ENCODE measurements at places on chromosomes 7 and 10. TPM values are rescaled to one million over a fixed set of nuclear protein-coding genes. Genes with fewer than 3 reads are reported as not detected.

DNA sequence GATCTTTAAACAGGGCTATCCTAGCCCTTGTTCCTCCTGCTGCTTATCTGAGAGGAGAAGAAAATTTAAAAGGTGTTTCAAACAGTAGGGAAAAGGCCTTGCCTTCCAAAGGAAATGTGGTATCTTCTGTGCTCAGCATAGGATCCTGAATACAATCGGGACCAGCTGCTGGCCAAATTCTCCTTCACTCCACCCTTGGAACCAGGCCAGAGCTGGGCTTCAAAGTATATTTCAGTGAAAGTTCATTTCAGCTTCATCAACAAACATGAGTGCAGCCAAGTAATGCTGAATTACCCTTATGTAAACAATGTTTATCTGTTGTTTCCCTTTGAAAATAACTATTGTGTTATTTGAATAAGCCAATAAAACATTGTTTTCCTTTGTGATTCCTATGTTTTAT is 146.5 kb upstream of the MEOX2 start:
- peak; percentile 52 for DNase-seq

DNA sequence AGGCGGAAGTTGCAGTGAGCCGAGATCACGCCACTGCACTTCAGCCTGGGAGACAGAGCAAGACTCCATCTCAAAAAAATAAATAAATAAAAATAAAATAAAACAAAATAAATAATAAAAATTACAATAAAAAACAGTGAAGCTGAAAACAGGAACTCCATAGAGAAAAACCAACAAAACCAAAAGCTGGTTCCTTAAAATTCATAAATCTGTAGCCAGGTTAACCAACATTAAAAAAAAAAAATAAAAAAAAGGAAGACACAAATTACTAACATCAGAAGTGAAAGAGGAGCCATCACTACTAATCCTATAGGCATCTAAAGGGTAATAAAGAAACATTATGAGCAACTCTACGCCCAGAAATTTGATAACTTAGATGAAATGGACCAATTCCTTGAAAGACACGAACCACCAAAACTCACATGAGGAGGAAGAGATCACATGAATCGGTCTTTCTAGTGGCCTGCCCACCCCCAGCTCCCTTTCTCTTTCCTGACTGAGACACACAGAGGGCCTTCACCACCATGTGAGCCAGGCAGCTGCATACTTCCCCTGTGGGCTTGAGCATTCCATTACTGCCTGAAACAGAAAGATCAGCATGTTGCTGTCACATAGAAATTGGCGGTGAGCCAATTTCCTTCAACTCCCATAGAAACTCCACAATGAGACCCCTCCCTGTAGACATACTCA is 208.7 kb downstream of the MAD1L1 start:
- DNase-seq, result no peak

The KCNH2 gene
- total RNA-seq, result 91.5 TPM

The FAM25G gene
- total RNA-seq, result not detected

DNA sequence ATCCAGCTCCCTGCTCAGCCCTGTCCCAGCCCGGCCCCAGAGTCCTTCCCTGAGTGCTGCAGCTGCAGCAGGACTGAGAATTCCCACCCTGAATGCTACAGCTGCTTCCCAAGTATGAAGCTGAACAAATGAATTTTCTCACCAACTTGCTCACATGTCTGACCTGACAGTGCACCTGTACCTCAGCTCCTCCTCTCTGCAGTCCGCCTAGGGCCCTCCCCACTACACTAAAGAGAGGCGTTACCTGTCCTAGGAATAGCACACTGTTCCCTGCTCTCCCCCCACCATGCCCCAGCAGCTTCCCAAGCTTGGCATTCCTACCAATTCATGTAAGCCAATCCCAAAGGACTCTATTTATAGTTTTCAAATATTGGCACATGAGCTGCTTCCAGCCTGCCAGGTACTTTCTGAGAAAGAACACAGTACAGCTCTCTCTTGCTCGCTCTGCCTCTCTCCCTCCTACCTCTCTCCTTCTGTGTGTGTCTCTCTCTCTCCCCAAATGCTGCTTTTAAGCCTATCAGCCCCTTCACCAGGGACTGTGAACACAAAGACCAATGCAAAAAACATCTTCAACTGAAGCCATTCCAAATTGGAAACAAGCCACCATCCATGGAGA is 400.1 kb downstream of the TNS3 start:
- peak; percentile 19 for DNase-seq

DNA sequence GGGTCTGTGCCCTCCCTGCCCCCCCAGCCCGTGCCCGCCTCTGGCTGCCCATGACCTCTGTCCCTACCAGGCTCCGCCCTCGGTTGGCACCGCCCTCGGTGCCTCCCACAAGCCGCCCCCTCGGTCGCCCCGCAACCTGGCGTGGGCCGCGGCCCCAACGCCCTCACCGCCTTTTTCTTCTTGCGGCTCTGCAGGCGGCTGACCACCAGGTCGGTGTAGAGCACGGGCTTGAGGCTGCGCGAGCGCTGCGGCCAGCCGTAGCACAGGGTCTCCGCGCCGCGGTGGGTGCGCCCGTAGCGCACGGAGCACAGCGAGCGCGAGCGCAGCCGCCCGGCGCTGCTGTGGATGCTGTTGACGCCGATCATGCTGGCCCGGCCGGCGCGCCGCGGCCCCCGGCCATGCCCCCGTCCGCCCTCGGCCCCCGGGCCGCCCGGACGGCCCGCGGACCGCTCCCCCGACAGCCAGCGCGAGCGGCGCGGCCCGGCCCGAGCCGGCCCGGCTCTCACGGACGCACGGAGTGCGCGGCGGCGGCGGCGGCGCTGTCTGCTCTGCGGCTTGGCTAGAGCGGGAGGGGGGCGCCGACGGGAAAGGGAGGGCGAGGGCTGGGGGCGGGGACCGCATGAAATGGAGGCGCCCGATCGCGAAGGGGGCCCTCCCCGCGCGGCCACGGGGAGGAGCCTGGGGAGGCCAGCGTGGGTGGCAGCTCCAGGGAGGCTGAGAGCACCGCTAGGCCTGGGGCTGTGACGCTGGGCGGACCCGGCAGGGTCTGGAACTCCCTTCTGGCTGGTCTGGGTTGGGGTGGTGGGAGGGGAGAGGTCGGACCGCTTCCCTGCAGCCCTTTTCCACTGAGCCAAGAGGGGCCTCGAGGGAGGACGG is 9.6 kb downstream of the PSD start:
- DNase-seq, result peak; percentile 77

DNA sequence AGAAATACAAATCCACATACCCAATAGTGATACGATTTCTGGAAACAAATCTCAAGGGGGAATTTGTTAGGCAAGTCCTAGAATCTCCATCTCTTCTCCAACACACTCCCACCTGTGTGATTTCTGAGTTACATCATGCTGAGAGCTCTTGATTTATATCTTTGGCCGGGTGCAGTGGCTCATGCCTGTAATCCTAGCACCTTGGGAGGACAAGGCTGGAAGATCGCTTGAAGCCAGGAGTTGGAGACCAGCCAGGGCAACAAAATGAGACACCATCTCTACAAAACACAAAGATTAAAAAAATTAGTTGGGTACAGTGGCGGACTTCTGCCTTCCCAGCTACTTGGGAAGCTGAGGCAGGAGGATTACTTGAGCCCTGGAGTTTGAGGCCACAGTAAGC is 1.5 kb upstream of the MTPN start:
- no peak for DNase-seq

DNA sequence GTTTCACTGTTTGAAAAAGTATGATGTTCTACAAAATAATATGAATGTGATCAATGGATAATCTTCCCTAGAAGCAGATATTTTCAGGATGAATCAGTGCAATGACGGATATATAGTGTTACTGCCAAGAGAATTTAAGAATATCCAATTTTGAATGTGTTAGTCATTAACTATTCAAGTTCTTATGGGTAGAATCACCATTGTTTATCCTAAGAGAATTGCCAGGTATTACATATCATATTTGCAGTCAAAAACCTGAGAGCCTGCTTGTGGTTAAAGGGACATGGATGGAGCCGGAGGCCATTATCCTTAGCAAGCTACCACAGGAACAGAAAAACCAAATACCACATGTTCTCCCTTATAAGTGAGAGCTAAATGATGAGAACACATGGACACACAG is 26.9 kb downstream of the AHR start:
- no peak for DNase-seq

DNA sequence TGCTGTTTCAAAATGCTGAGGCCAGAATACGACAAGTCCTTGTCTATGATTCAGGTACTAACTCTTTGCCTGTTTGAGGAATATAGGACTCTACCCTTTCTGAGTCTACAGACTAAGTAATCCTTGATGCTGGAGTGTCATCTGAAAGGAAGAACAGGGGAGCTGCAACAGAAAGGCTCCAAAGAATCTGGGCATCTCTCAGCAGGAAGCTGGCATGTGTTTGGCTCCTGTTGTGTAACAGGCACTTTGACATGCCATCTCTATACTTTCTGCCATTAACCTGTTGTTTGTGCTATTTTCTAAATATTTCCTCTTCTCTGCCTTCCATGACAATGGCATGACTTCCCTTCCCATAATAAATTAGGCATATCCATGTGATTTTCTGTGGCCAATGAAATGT is 409.5 kb downstream of the ADRA2A start:
- DNase-seq, result no peak

DNA sequence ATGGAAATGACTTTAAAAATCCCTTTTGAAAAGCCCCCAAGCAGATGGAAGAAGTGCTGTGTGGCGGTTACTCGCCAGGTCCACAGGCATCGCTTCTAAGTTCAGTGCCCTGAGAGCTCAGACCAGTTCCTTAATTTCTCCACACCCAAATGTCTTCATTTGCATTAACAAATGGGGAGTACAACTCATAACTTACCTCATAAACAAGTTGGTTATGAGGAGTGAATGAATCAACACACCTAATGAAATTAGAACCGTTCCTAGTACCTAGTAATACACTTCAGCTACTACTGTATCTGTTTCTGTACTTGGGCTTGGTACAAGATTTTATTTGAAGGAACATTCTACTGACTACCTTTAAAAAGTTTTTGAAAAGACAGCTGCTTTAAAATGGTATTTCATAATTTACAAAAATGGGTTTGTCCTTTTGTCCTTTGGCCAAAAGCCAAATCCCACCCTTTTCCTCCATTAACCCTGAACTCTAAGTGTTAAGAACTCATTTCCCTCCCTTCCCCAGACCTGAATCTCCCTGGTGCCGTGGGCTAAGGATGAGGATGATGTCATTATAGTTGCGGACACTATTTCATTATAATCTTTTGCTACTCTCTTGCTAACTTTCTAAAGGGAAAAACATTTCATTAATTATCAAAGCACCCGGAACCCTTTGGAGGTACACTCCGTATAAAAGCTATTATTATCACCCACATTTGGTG is 221.5 kb upstream of the CELF2 start:
- DNase-seq, result no peak

The MMS19 gene
- 124 TPM for total RNA-seq

The PROSER2 gene
- 17.3 TPM for total RNA-seq

The RASSF4 gene
- 63.6 TPM for total RNA-seq

- no peak for DNase-seq
Measured at GRCh38 chr7:147492606-147493005, 1098.0 kb upstream of the C7orf33 start.

- DNase-seq, result no peak
Measured at GRCh38 chr7:4794591-4795350, 19.3 kb downstream of the AP5Z1 start.

- peak; percentile 90 for DNase-seq
Measured at GRCh38 chr10:60140651-60141632, 234.6 kb upstream of the CCDC6 start.

The PLPP4 gene
- 0.74 TPM for total RNA-seq

DNA sequence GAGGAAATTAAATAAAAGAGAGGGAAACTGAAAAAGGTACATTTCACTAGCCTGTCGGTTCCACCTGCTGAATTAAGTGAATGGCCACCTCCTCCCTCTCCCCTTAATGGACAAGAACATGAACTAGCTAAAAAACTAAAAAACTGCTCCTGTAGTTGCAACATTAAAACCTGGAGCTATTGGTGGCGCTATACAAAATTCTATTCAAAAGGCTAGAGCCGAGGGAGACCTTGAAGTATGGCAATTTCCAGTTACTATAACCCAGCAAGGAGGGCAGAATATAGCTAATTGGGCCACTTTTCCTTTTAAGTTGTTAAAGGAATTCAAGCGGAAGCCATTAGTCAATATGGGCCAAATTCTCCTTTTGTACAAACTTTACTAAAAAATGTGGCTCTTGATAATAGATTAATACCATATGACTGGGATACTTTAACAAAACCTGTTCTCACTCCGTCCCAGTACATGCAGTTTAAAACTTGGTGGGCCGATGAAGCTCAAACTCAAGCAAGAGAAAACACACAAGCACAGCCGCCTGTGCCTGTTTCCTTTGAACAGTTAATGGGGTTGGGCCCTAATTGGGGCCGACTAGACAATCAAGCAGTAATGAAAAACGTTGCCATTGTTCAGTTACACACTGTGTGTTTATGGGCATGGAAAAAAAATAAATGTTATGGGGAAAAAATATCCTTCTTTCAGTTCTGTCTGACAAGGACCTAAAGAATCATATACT is 6.5 kb upstream of the CHST3 start:
- DNase-seq, result peak; percentile 26

The AQP1 gene
- 35.6 TPM for total RNA-seq

GRCh38 chr7:37511915-37512314 is 63.3 kb upstream of the ELMO1 start:
- DNase-seq, result no peak

DNA sequence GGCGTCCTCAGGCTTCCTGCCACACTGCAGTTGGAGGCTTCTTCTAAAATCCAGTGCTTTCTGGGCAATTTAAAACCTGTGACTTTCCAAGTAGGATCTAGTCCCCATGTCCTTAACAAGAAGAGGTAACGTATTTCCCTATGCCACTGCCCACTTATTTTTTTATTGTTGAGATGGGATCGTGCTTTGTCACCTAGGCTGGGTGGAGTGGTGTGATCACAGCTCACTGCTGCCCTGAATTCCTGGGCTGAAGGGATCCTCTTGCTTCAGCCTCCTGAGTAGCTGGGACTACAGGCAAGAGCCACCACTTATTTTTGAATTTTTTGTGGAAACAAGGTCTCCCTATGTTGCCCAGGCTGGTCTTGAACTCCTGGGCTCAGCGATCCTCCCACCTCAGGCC is 63.4 kb downstream of the DAGLB start:
- no peak for DNase-seq

GRCh38 chr7:39560408-39560807 is 5.8 kb upstream of the YAE1 start:
- peak; percentile 17 for DNase-seq

- DNase-seq, result no peak
Measured at GRCh38 chr10:75403939-75404814, 2.6 kb upstream of the ZNF503 start.

Measured in cardiac muscle cell (in vitro differentiated cells and primary cell).